ENCODE measurements at places on chromosomes 2 and 18.

DNA sequence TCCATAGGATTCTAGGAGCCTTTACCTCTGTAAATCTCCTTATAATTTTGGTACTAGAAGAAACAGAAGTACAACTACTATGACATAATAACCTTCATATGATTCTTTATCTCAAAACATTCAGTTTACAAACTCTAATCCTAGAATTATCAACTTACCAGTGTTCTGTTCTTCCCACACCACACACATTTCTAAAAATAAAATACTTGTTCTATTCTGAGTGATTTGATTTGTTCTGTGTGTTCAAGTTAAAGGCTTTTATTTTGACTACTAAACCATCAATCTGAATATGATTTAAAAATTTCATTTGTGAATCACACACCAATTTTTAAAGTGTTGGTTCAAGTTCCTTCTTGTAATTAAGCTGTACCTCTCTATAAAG lies 16.0 kb downstream of the CYTIP start:
- DNase-seq: no peak

DNA sequence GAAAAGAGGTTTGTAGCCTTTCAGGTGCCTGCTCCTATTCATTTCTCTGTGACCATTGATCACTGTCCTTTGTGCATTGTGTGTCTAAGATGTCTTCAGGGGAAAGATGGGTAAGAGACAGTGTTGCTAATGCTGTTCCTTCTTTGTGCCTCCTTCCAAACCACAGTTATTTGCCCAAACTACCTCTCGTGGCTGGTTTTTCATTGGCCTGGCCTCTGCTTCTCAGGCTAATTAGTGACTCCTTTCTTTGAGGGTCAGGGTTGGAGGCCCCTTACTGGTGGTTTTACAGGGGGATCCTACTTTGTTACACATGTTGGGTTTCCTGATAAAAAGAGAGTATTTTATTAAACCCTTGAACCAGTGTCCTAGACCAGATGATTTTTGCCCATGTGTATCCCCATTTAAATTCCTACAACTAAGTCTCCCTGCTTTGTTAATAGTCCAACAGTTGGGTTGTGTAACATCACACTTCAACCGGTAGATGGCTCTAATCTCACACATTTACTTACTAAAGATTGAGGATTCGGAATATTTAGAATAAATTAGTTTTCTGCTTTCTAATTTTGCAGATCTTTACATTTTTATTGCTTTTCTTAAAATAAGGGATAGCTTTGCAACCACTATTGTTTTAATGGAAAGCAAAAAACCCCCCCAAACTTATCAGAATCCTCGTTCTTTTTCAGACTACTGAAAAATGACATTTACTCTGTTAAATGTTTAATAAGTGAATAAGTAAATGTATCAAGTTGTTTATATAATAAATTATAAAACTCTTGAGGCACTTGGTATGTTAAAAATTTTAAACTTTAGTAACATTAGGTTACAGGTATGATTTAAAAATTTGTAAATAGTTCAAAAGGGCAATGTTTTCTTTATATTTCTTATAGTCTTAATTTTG lies 2.4 kb downstream of the MARS2 start:
- no peak for DNase-seq

GRCh38 chr18:58251416-58251815 lies 207.4 kb downstream of the NEDD4L start:
- DNase-seq: no peak

- no peak for DNase-seq
Measured at GRCh38 chr2:34705551-34706247, 1106.6 kb upstream of the FAM98A start.

DNA sequence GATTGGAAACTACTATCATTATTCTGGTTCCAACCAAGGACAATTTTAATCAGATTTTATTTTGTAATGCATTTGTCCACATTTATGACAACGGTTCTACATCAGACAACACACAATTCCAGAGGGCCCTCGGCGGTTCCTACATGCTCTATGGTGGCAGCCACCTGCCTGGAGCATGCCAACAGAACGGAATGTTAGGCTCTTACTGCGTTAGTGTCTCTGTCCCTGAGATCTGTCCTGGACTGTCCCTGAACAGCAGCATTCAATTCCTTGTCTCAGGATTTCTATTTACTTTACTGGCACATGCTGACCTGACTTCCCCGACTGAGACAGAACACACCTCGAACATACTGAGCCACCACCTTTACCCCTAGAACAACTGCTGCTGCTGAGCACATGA lies 117.7 kb downstream of the CCBE1 start:
- no peak for DNase-seq

DNA sequence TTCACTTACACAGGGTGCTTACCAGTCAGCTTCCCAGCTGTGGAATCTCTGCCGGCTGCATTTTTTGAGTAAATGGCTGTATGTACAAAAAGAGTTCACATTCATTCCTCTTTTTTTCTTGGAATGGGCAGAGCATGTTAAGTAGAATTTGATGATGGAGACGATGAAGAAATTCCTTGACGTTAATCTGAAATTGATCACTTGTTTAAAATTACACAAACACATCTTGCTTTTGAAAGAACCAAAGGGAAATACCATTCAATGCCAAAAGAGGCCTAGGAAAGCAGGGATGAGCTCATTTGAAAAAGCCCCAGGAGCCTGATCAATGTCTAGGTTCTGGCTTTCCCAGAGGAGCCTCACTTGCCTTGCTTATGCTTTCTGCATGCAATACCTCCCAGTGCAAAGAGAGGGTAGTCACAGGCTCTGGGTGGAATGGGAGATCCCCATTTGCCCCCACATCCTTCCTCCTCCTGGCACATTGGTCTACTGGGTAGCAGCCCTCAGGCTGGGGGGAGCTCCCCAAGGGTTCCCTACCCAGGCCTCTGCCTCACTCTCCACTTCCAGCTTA lies 12.3 kb upstream of the SMAD7 start:
- no peak for DNase-seq

DNA sequence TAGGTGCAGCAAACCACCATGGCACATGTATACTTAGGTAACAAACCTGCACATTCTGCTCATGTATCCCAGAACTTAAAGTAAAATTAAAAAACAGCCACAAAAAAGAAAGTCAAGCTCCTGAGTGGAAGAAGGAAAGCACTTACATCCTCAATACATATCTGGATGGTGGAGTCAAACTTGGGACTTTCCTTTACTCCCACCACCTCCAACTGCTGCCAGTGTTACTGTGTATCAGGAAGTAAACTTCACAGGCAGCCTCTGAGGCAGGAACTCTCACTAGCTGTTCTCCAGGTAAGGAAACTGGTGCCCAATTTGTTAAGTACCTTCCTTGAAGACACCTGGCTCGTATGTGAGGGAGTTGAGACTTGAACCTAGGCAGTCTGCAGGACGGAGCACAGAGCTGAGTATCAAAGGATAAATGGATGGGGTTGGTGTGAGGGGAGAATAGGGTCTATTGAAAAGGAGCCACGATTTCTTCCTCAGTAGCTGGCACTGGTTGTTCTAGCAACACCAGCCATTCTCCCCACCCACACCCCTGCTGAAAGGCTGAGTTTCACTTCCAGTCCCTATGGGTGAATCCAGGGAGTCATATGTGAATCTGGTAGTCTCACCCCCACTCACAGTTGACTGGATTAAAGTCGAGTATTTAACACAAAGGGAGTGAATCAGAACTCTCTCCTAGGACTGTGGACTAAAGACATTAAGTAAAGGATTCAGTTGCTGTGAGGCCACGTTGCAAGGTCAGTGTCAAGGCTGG lies 50.0 kb upstream of the GPR39 start:
- DNase-seq: no peak

DNA sequence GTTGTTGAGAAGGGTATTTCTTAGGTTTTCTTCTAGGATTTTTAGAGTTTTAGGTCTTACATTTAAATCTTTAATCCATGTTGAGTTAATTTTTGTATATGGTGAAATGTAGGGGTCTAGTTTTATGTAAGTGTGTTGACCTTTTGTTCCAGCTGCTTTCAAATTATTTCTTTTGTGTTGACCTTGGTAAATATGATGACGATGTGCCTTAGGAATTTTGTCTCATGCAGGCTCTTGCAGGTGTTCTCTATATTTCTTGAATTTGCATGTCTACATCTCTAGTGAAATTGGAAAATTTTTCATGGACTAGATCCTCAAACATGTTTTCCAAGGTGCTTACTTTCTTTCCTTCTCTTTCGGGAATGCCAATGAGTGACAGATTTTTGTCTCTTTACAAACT lies 1609.3 kb upstream of the ZEB2 start:
- DNase-seq: no peak

- DNase-seq: no peak
Measured at GRCh38 chr18:43662657-43663056, 385.4 kb upstream of the SYT4 start.

DNA sequence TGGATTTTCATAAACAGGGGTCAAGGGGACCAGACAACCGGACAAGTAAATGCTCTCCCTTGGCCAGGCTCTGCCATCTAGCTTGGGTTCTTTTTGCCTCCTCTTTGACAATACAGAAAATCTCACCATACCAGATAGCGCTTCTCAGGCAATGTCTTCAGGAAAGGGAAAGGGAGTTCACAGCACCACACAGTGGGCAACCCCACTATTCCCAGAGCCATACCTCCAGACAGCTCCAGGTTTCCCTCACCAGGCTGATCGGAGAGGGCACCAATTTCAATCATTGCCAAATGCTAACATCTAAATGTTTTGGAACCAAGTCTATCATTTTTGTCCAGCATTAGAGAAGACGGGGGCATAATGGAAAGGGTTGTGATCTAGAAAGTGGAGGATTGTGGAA lies 28.1 kb downstream of the CCDC68 start:
- DNase-seq: no peak
